ENCODE measurements at places on chromosomes 16 and 17.

DNA sequence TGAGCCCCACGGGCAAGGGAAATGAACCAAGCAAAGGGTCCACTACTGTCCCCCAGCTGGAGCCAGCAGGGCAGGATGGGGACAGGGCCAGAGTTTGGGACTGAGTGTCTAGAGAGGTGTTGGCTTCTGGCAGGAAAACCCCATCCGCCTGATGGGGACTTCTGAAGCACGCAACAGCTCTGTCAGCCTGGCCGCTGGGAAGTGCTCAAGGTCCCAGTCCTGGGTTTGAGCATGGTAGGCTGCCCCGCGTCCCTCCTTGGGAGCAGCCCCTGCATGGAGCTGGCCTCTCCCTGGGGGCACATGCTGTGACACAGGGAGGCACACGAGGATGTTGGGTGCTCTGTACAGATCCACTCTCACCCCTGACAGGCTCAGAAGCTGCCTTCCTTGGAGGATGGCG, 14.6 kb downstream of the ACE start:
- DNase-seq = no peak

DNA sequence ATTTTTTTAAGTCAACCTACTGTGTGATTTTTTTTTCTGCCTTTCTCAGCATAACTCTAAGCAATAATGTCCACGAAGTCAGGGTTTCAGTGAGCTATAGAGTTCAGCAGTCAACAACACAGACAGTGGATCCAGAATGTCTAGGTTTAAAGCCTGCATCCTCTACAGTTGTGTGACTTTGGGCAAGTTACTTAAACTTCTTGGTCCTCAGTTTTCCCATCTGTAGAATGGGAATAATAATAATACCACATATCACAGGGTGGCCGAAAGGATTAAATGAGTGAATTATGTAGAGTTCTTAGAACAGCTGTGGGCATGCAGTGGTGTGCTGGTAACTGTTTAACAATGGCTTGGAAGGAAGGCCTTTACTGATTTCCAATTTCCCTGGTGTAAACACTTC, 38.8 kb upstream of the MEAK7 start:
- no peak for DNase-seq

DNA sequence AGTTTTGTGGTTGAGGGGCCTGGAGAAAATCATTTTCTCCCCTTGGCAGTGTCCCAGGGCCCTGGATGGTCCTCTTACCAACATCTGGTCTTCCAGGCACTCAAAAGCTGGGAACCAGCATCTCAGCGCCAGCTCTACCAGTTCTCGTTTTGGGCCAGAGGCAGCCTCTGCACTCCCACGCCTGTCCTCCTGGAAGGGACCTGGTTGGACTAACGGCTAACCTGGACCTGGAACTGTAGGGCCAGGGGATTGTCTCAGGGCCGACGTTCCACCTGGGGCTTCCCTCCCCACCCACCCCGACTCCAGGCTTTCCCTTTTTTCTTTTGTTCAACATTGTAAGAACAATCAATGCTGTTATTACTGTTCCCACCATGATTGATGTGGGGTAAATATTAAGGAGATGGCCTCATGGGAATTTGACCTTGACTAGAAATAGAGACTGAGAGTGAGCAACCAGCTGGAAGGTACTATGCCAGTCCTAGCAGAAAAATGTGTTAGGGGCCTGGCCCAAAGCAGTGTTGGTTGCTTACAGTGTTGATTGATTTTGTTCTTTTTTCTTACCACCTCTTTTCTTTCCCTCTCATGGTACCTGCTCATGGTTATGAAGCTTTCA, 81.4 kb downstream of the ABCC6 start:
- DNase-seq = no peak

DNA sequence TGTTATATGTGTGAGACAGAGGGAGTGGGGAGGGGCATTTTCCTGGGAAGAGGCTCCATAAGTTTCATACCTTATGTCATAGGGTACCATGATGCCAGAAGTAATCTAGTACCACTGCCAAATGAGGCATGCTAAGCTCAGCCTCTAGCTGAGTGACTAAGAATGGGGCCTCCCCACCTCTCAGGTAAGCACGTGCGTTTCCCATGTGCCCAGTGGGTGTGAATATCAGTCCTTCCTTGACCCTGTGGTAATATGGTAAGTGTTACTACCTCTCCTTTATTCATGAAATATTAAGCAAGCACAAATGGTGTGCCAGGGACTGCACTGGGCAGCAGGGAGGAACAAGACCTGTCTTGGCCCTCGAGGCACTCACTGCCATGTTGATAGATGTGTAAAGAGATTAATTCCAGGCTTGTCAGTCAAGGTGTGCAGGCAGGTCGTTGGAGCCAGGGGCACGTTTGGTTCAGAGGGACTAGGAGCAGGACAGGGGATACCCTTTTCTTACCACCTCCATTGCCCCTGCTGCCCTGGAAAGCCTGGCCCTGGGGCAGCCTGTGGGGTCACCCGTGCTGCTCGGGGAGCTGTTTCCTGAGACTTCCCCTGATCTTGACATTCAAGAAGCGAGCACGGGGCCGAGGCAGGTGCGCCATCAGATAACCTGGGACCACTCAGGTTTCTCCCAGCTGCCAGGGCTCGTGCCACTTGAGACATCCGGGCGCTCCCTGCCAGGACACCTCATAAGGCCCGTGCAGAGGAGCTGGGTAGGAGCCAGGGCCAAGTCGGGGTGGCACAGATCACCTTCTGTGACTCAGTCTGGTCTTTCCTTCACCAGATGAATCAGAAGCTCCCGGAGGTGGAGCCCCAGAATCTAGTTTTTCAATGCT, 8.8 kb downstream of the RSAD1 start:
- DNase-seq = no peak

DNA sequence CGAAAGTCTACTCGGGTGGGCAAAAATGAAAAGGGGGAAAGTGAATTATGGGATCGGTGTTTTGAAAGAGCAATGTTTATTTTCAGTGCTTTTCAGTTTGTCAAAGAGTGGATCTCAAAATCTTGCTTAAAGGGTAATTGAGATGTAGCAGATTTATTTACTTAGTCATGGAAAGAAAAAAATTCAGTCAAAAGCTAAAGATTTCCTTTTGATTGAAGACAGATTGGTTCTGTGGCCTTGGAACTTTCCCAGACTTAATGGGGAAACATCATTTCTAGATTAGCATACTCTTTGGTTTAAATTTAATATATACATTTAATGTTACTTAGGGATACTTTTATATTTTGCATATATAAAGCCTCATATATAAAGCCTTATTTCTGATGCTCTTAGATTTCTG, 20.6 kb downstream of the PRKAR1A start:
- DNase-seq = peak; percentile 12

DNA sequence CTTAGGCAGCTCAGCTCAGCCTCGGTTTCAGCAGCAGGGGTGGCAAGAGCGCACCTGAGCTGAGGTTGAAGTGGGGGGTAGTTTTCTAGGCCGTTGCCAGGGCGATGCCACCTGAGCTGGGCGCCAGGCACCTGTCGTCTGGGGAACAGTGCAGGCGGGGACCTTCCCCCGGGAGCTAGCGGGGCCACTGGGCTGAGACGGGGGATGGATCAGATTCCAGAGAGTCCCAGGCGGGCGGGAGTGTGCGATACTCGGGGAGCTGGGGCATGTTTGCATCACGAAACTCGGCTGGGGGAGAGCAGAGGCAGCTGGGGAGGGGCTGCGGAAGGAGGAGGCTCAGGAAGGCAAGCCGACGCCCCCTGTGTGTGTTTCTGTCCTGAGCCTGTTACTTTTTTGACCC, 477 bp upstream of the CLDN9 start:
- no peak for DNase-seq

- DNase-seq = no peak
These were observed 29.7 kb upstream of the NXPH3 start for GRCh38 chr17:49545806-49546545.

GRCh38 chr16:64532691-64533090, 589.2 kb downstream of the CDH11 start:
- no peak for DNase-seq

GRCh38 chr16:53369921-53370320, 64.3 kb upstream of the RBL2 start:
- peak; percentile 5 for DNase-seq

- no peak for DNase-seq
These were observed 71.5 kb downstream of the SEC14L1 start for GRCh38 chr17:77212081-77212832.

DNA sequence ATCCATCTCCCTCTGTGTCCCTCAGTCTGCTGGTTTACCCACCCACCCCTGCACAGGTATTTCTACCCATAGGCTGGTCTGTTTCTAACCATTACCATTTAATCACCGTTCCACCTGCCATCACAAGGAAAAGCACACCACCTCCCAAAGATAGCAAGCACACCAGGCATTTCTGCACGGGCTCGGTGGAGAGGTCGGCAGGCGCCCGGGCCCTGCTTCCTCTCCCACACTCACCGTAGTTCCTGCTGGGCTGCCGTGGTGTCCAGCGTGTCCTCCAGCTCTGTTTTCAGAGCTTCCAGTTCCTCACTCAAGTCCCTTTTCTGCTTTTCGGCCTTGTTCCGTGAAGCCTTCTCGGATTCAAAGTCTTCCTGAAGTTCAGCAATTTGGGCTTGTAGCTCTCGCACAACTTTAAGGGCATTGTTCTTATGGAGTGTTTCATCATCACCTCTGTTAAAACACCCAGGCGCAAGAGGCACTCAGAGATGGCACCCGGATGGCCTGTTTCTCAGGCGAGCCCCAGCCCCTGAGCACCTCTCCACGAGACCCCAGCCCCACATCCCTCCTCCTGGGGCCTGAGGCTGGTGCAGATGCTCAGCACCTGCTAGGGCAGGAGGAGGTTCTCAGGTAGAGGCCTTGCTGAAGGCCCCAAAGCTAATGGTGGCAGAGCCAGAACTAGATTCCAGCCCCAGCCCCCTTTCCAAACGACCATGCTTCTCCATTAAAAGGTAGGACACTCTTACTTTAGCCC, 69.0 kb downstream of the NDEL1 start:
- no peak for DNase-seq

DNA sequence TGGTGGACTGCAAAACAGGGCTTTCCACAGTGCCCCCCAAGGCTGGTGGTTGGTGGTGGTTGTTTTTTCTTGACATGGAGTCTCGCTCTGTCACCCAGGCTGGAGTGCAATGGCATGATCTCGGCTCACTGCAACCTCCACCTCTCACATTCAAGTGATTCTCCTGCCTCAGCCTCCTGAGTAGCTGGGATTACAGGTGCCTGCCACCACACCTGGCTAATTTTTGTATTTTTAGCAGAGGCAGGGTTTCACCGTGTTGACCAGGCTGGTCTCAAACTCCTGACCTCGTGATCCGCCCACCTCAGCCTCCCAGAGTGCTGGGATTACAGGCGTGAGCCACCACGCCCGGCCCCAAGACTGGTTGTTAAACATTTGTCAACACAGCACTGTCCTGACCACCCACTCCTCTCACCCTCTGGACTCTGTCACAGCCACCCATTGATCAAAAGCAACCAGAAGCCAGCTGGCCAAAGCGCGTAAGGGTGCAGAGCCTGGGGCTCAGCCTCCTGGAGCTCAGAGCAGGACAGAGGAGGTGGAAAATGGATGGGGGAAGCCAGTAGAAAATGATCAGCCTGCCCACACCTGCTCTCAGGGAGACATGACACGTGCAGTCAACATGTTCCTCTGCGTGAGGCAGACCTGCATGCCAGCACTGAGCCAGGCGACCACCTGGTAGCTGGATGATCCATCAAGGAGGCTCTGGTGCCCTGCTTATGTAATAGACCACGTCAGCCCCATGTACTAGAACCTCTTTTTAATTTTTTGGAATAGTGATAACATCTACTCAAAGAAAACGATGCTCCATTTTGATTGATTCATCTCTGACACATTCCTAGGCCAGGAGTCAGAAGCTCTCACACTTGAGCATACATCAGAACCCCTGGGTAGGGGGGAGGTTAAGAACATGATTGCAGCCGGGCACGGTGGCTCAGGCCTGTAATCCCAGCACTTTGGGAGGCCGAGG, 14.8 kb upstream of the OSGIN1 start:
- DNase-seq = no peak

GRCh38 chr16:81905277-81905676, 106.0 kb downstream of the SDR42E1 start:
- DNase-seq = no peak

DNA sequence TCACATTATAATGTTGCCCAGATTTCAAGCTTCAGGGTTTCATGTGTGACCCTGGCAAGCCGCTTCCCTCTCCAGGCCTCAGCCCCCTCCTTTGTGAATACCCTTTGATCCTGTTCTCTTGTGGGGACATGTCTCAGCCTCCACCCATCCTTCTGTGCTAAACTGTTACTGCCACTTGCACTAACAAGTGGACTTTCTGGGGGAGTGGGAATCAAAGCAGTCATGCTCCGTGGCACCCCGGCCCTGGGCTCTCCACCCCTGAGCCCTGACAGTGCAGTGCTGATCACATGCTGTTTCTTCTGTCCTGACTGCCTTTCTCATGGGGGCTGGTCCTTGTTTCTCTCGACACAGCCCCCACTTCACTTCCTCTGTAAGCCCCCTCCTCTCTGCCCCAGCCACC, 9.7 kb upstream of the DCAF7 start:
- no peak for DNase-seq

DNA sequence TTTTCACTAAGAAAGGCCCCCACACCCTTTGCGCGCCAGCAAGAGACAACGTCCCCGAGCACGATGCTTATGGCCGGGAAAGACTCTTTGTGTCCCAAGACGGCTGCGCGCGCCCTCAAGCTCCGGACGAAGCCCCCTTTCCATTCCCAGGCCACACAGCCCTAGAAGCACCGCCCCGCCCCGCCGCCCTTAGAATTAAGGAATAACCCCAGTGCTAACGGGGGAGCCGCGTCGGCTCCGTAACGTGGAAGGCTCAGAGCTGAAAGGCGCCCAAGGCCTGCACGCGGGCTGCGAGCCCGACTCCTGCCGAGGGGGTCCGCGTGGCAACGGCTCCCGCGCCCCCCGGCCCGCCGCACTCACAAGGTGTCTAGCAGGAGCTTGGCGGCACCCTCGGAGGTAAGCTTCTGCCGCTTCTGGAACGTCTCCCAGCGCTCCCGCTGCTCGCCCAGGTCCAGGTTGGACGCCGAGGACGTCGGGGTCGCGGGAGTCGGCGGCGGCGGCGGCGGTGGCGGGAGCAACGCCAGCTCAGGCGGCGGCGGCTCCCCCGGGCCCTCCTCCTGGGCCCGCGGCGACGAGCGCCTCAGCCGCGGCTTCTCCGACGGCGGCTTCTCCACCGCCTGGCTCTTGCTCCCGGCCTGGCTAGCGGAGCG, 477 bp downstream of the CENPV start:
- DNase-seq = no peak

- no peak for DNase-seq
These were observed 770 bp downstream of the CCNF start for GRCh38 chr16:2429771-2430663.

DNA sequence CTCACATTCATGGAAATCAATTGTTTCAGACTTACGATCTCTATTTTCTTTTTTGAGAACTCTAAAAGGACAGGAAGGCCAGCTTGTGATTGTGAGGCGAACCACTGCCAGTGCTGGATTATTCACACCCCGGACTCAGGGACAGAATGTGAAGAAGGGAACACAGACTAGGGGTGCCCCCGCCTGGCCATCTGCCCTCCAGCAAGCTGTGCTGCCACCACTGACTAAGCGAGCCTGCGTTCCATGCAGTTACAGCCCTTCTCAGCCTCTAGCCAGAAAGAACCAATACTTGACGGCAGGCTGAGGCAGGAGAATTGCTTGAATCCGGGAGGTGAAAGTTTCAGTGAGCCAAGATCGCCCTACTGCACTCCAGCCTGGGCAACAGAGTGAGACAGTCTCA, 2.8 kb downstream of the HAGH start:
- peak; percentile 16 for DNase-seq

- no peak for DNase-seq
These were observed 137.9 kb downstream of the SLC39A11 start for GRCh38 chr17:72954579-72954978.

GRCh38 chr17:59277031-59277430, 54.4 kb upstream of the YPEL2 start:
- no peak for DNase-seq

- no peak for DNase-seq
These were observed 1226.0 kb downstream of the CDH8 start for GRCh38 chr16:60810250-60810649.

GRCh38 chr16:27335349-27336053, 21.7 kb downstream of the IL4R start:
- DNase-seq = no peak
